Stimulated activated CD4-positive, alpha-beta T cell treated with anti-CD3 and anti-CD28 coated beads, Interleukin-15, amount 100 ng/mL, for 24 hours (primary cell): ENCODE measurements at places on chromosomes 5 and 9.

DNA sequence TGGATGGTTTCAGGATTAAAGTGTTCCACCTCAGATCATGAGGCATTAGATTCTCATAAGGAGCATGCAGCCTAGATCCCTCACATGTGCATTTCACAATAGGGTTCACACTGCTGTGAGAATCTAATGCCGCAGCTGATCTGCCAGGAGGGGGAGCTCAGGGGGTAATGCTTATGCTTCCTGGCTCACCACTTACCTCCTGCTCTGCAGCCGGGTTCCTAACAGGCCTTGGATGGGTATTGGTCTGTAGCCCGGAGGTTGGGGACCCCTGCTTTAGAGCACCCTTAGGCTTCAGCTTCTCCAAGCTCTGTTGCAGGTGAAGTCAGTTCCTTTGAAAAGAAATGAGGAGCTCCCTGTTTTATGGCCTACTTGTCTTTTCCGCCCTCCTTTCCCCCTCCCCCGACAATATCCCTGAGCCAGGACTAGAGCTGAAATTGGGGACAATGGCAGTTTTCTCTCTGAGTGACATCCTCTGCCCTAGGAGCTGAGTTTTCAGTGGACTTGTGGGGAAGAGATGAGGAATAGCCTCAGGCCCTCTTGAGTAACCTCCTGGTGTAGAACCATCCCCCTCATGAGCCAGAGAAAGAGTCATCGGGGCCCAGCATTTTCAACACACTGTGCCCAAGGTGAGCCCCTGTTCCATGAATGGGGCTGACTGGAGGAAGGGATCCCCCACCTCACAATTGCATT lies 16.2 kb upstream of the MAT2B start:
- DNase-seq = no peak

DNA sequence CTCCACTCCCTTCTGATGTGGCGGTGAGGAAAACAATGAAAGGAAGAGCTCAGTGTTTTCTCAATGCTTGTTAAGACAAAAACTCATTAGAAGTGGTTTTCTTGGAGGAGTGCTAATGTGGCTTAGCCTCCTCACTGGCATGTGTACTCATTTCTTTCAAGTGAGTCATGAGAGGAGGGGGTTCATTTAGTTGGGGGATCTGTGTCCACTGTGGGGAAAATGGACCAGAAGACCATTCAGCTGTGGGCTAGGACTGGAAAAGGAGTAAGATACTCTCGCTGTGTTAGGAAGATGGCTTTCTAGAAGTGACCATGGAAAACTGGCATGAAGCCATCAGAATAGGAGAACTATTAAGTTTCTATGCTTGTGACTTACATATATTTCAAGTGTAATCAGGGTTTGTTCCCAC lies 23.5 kb downstream of the KLF9 start:
- no peak for DNase-seq

DNA sequence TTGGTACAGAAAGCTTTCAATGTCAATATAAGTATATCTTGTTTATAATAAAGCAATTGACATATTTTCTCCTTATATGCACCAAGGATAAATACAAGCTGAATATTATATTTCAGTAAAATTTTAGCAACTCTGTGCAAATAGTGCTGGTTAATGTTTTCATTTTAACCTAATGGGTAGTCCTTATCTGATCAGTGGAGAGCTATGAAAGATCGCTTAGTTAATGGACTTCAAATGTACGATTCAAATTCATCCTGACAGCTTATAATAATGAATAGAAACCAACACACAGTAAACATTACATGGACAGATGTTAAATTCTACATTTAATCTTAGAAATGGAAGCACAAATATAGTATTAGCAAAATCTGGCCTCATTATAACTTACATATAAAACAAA lies 1495.2 kb upstream of the C9orf72 start:
- no peak for DNase-seq

DNA sequence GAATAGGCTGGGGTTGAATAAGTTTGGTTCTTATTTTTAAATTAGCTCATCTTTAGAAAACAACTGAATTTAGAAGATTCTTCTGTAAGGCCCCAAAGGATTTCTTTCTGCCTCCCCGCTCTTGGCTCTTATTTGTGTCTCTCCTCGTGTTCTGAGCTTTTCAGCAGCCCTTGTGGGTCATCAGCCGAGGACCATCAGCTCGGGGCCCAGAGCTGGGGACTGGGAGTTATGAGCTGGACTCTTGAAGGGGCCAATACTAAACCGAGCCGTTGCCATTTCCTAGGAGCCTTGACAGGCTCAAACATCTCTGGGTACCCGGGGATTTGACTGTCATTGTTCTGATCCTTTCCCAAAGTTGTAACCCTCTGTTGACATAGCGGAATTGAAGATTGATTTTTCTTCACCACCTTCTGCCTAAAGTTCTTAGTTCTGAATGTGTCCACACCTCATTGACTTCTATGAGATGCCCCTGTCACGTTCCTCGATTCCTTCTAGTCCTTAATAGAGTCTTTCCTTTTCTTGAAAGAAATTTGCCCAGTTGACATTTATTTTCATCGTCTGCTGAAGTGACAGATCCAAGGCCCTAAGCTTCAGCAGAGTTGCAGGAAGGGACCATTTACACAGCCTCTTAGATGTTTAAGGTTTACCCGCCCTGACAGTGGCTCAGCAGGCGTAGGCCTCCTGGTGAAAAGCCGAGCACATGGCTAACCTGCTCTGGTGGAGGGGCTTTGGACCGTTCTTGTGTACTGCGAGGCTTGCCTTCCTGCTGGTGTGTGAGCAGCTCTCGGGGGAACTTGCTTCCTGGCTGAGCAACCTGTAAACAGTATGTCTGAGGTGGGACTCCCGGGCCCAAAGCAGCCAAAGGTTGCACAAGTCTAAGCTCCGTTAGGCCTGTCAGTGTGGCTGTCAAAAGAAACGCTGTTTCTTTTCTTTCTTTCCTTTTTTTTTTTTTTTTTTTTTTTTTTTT lies 24.0 kb downstream of the ABL1 start:
- DNase-seq = no peak

GRCh38 chr9:124005029-124005771 lies 6.4 kb upstream of the LHX2 start:
- DNase-seq = no peak

- no peak for DNase-seq
These were observed 1072.3 kb downstream of the MAT2B start for GRCh38 chr5:164577742-164578141.

DNA sequence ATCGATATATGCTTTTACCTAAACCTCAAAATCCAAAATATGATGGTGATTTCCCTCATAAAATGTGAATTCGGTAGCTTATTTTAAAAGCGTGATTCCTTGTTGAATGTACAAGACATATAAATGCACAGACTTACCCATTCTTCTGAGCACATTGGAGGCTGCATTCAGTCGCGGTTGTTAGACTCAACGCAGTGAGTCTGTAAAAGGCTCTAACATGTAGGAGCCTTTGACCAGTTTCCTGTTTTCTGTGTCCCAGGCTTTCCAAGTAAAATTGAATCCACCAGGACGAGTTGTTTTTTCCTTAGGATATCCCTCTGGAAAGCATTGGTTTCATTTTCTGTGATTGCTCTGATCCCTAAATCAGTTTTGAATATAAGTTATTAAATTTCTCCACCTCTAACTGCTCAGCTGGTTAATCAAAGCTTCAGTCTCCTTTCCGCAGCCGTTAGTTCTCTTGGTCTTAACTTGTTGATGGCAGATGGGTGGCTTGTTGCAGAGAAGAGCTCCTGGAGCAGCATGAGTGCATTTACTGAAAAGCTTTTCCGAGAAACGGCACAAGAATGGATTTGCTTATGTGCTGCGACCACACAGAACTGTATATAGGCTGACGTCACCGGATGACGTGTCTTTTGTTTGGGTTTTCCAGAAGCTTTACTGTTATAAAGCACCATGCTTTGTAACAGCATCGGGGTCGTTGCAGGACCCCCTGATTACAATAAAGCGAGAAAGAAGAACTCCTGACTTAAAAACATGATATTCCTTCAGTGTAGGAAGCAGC lies at the start of gene LRRTM2:
Gene LRRTM2, minus strand, starts transcription at position 565 of the 781 bp plus-strand sequence. Its CDS starts 424 bp downstream, at position 141.
- no peak for DNase-seq

DNA sequence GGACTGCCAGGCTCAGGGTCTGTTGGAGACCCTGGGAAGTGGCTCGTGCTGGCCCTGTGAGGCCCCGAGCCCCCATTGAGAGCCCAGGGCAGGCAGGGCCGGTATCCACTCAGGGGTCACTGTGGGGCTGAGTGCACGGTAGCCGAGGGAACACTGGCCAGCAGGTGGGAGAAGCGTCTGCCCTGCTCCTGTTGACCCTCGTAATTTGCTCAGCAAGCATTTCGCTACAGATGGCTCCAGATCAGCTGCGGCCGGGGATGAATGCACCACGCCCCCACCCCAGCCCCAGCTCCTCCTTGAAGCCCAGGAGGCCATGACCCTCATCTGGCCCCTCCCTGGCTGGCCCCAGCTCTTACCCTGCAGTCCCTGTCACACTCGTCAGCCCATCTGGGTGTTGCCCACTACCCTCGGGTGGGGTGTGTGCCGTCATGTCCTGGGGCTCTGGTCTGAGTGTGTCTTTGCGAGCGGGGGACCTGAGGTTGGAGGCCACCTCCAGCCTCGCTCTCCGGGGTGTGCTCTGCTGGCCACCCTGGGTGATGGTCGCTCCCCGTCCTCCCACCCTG lies 6.1 kb upstream of the NRARP start:
- DNase-seq = no peak

- DNase-seq = no peak
These were observed 48.9 kb downstream of the TENT4A start for GRCh38 chr5:6762116-6762515.

DNA sequence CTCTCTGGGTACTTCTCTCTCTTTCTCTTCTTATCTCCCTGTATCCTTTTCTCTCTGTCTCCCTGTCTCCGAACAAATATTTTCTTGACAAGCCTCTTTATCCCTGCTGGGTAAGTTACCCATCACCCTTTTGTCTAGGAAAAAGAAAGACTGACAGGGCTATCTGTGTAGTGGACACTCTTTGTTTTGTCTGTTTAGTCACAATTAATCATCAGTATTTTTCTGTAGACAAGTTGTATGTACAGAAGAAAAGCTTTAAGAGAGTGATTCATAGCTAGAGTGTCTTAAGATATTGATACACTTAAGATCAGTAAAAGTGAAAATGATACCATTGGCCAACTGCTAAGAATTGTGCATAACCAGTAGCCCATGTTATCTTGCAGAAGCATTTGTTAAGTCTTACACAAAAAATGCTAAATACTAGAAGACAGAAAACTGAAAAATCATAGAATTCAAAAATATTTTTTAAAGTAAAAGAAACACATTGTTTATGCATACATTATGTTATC lies 1043.8 kb upstream of the EDIL3 start:
- no peak for DNase-seq

DNA sequence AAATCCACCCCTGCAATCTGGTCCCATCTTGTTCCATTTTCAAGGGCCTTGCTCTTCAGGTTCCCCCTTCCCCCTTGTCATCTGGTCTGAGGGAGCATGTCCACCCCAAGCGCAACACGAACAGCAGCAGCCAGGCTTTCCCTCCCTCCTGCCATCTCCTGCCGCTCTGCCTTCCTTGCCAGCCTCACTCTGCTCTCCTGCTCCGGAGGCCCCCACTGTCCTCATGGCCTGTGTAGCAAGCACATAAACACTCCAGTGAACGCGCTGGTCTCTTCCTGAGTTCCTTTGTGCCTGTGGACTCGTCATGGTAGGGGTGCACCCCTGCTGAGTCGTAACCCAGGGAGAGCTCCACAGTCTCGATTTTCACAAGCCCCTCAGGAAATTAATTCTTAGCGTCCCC lies 29.9 kb downstream of the TENT4A start:
- no peak for DNase-seq

GRCh38 chr9:93235300-93235960 lies 51.5 kb downstream of the WNK2 start:
- no peak for DNase-seq

- DNase-seq = no peak
These were observed 70.9 kb downstream of the PKD2L2 start for GRCh38 chr5:137960141-137960540.

- DNase-seq = peak; percentile 52
These were observed 38.9 kb downstream of the LYRM7 start for GRCh38 chr5:131209506-131210150.

GRCh38 chr9:129142138-129142935 lies 31.1 kb downstream of the PTPA start:
- DNase-seq = no peak

- DNase-seq = no peak
These were observed 69.5 kb upstream of the UNC5A start for GRCh38 chr5:176740702-176741496.
